ENCODE measurements at places on chromosomes 13 and 19. TPM values are rescaled to one million over a fixed set of nuclear protein-coding genes. Genes with fewer than 3 reads are reported as not detected.

KIR3DL1 gene
- 0.28 TPM for total RNA-seq

PCDH17 gene
- total RNA-seq = not detected

FUT1 gene
- total RNA-seq = 0.09 TPM

CYP4F8 gene
- not detected for total RNA-seq

ZGLP1 gene
- 5.6 TPM for total RNA-seq

CEACAM19 gene
- total RNA-seq = 0.18 TPM

DNA sequence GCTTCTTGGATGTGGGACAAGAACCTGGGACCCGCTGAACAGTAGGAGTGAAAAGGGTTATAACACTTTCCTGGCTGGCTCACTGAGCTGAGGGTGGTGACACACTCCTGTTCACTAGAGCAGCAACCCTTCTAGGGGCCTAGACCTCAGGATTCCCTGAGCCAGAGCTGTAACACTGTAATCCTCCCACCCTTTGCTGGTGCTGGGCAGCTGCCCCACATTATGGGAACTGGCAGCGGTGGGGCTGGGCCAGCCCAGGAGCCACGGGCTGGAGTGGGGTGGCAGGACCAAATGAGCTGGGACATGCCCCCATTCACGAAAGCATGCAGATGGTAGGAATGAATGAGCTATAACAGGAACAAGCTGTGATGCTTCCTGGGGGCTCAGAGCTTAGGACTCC lies 110.6 kb downstream of the B3GLCT start:
- H3K4me3 ChIP-seq = no peak overlapping the region
- no peak for DNase-seq
- no peaks in the 10 kb centered on the region for H3K27me3 ChIP-seq
- H3K27ac ChIP-seq = no peak overlapping the region

DNA sequence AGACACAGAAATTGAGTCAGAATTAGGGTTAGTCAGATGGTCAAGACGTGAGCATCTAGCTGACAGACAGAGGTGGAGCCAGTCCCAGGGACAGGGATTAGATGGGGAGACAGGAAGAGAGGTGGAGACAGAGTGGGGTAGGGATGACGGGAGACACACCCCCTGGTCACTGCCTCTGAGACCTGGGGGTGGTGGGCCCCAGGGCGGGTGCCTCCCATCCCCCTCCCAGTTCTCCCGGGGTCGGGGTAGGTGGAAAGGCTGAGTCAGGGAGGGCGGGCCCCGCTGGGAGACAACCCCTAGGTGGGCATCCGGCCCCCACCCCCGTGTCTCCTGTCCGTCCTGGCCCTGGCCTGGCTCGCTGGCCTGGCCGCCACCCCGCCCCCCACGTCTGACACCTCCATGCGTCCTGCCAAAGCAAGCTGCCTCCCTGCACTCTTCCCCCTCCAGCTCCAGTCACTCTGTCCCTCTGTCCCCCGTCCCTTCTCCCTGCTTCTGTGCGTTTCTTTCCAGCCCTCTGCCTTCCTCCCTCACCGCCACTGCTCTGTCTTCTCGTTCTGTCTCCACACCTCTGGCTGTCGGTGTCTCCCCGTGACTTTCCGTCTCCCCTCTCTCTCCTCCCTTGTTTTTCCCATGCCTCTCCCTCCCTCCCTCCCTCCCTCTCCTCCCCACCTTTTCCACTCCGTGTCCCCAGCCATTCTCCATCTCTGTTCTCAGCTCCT lies 15.1 kb downstream of the CCDC97 start:
- no peaks in the 10 kb centered on the region for H3K27me3 ChIP-seq
- peak overlapping the region; percentile 79 for H3K27ac ChIP-seq
- H3K36me3 ChIP-seq = peaks cover 22% of the 10 kb centered on the region
- DNase-seq = no peak

- H3K27ac ChIP-seq = no peak overlapping the region
- no peaks in the 10 kb centered on the region for H3K27me3 ChIP-seq
- H3K4me1 ChIP-seq = no peaks in the 10 kb centered on the region
- no peak for DNase-seq
- no peak overlapping the region for H3K4me3 ChIP-seq
These were observed 11.9 kb upstream of the FRY start for GRCh38 chr13:32019612-32020233.

DNA sequence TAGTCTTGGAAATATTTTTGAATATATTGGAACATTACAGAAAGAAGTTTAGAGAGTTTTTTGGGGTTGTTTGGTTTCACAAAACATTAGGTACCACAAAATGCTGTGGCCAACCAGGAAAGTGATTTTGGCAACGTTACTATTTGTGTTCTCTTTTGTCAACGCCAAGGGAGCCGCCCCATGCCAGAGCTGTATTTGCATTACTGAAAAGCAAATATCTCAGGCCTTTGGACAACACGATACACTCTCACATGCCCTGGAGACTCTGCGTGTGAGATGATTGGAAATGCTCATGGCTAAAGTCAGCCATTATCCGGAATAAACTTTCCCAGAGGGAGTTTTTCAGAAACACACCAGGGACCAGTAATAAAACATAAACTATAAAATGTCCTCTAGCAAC lies 324.6 kb downstream of the SHISA2 start:
- no peak overlapping the region for H3K4me3 ChIP-seq
- no peaks in the 10 kb centered on the region for H3K4me1 ChIP-seq
- no peak overlapping the region for H3K27ac ChIP-seq

DNA sequence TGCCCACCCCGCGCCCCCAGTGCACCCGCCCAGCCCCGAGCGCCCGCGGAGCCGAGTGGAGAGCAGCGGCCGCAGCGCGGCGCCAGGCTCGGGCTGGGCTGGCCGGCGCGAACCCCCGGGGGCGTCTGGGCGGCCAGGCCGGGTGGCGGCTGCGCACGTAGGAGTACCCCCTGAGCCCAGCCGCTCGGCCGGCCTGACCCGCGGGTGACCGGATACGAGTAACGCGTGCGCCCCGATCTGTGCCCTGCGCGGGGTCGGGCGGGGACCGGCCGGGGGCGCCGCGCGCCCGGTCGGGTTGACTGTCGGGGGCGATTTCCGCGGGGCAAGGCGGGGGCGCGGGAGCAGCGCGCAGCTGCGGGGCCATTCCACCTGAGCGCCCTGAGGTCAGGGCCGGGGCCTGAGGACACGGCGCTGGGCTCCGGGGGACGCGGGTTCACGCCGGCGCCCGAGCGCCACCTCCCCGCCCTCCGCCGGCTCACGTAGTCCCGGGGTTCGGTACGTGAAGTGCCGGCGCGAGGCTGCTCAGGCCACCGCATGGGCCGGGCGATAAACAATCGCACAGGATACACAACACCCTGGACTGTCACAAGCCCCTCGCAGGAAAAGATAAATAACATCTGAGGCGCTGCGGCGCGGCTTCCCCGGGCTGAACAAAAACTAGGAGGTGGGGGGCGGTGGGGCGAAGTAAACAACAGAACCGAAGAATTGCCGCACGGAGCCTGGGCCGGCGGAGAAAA lies 37.6 kb upstream of the FLT1 start:
- H3K4me3 ChIP-seq = no peak overlapping the region
- peak; percentile 7 for DNase-seq
- peaks cover 12% of the 10 kb centered on the region for H3K27me3 ChIP-seq
- H3K4me1 ChIP-seq = peaks cover 13% of the 10 kb centered on the region
- H3K36me3 ChIP-seq = no peaks in the 10 kb centered on the region

- peaks cover 5% of the 10 kb centered on the region for H3K27me3 ChIP-seq
- no peak for DNase-seq
- no peak overlapping the region for H3K4me3 ChIP-seq
- H3K36me3 ChIP-seq = no peaks in the 10 kb centered on the region
- H3K4me1 ChIP-seq = no peaks in the 10 kb centered on the region
These were observed 72.9 kb upstream of the UQCRFS1 start for GRCh38 chr19:29285878-29286277.

- no peak overlapping the region for H3K27ac ChIP-seq
- no peaks in the 10 kb centered on the region for H3K27me3 ChIP-seq
- no peaks in the 10 kb centered on the region for H3K36me3 ChIP-seq
- no peak for DNase-seq
- H3K4me3 ChIP-seq = no peak overlapping the region
These were observed 2.3 kb upstream of the U2AF2 start for GRCh38 chr19:55652311-55653128.

DNA sequence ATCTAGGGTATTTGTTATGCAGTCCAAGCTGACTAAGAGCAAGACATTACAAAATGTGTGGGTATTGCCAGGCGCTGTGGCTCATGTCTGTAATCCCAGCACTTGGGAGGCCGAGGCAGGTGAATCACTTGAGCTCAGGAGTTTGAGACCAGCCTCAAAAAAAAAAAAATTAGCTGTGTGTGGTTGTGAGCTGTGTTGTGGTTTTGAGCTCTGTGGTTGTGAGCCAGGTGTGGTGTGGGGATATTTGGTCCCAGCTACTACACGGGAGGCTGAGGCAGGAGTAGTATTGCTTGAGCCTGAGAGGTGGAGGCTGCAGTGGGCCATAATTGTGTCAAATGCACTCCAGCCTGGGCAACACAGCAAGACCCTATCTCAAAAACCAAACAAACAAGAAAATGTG lies 5.6 kb upstream of the KEAP1 start:
- peaks cover 8% of the 10 kb centered on the region for H3K27me3 ChIP-seq
- H3K36me3 ChIP-seq = no peaks in the 10 kb centered on the region

DNA sequence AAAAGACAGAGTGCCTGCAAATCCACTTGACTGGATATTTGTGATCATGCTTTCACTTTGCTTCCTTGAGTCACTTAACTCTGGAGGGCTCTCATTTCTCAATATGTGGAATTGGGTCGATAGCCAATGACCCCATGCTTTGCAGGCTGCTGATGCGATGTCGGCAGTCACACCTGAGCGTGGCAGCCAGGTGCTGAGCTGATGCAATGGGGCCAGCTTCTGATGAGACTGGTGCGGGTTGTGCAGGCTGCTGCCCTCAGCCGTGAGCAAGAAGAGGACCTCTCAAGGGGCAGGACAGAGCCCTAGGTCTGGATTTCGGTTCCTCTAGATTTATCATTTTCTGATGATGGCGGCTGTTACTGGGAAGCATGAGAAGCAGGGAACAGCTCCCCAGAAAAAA lies 334.1 kb downstream of the TEX29 start:
- no peaks in the 10 kb centered on the region for H3K4me1 ChIP-seq
- H3K4me3 ChIP-seq = no peak overlapping the region
- H3K36me3 ChIP-seq = no peaks in the 10 kb centered on the region
- no peak overlapping the region for H3K27ac ChIP-seq

GRCh38 chr19:35846038-35846668 lies 6.2 kb downstream of the NPHS1 start:
- H3K27ac ChIP-seq = no peak overlapping the region
- H3K4me1 ChIP-seq = no peaks in the 10 kb centered on the region
- DNase-seq = no peak
- H3K36me3 ChIP-seq = no peaks in the 10 kb centered on the region
- no peak overlapping the region for H3K4me3 ChIP-seq
- peaks cover 32% of the 10 kb centered on the region for H3K27me3 ChIP-seq

GRCh38 chr13:100584896-100585295 lies 3.7 kb downstream of the GGACT start:
- no peaks in the 10 kb centered on the region for H3K36me3 ChIP-seq
- no peaks in the 10 kb centered on the region for H3K27me3 ChIP-seq
- DNase-seq = peak; percentile 60
- no peak overlapping the region for H3K27ac ChIP-seq

GRCh38 chr13:73058736-73059459 lies at the start of gene KLF5:
Gene KLF5, plus strand, starts transcription at chr13:73059005. Its CDS starts 323 bp downstream, at chr13:73059328.
- no peak within 1 kb of the TSS for H3K27ac ChIP-seq
- peak within 1 kb of the TSS; percentile 55 for H3K4me3 ChIP-seq
- peaks cover 8% of the 10 kb centered on the region for H3K4me1 ChIP-seq
- no peaks in the 10 kb centered on the region for H3K36me3 ChIP-seq
- peaks cover 14% of the 10 kb centered on the region for H3K27me3 ChIP-seq

DNA sequence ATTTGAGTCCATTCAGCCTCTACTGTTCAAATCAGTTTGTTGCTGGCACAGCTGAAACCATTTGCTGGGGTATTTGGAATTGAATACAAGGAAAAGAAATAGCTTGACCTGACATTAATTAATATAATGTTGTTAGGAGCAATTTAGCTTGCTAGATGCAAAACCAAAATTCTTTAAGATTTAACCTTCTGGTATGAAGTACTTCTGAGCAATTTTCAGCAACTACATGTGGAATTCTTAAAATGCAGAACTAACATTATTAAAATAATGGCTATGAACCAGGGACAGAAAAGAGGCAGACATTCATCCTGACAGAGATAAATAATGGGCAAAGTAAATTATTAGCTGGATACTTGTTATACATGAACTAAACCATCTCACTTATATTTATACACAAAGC lies 160.0 kb upstream of the MIR17HG start:
- no peak overlapping the region for H3K27ac ChIP-seq
- H3K27me3 ChIP-seq = no peaks in the 10 kb centered on the region
- H3K36me3 ChIP-seq = no peaks in the 10 kb centered on the region
- no peak for DNase-seq

GRCh38 chr13:99995589-99996380 lies 14.2 kb downstream of the ZIC2 start:
- no peaks in the 10 kb centered on the region for H3K36me3 ChIP-seq
- H3K27ac ChIP-seq = no peak overlapping the region
- peaks cover under 1% of the 10 kb centered on the region for H3K4me1 ChIP-seq

GRCh38 chr13:43961909-43962308 lies 82.2 kb downstream of the LACC1 start:
- H3K27ac ChIP-seq = no peak overlapping the region
- no peak for DNase-seq
- H3K36me3 ChIP-seq = no peaks in the 10 kb centered on the region

- no peaks in the 10 kb centered on the region for H3K36me3 ChIP-seq
- no peak within 1 kb of the TSS for H3K27ac ChIP-seq
- peak; percentile 19 for DNase-seq
- H3K4me3 ChIP-seq = no peak within 1 kb of the TSS
- no peaks in the 10 kb centered on the region for H3K27me3 ChIP-seq
These were observed at the start of gene IFNL1 for GRCh38 chr19:39296055-39296645. Gene IFNL1, plus strand, starts transcription at chr19:39296407. Its CDS starts 15 bp downstream, at chr19:39296422.

DNA sequence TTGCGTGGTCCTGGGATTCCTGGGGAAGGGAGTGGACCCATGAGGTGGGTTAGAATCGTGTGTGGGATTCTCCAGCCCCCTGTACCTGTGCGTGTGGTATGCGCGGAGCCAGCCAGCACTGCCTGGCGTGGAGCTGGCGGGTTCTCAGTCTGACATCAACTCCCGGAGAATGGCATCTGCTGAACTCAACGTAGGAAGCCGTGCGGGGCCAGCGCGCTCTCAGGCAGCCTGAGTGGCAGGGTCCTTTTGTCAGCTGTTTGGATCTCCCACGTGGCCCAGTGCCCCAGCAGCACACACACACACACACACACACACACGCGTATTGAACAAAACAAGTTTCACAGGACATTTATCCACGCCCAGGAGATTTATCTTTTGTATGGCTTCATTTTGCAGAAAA lies 28.1 kb downstream of the ATP4B start:
- H3K36me3 ChIP-seq = no peaks in the 10 kb centered on the region
- no peak for DNase-seq
- no peak overlapping the region for H3K27ac ChIP-seq
- H3K4me3 ChIP-seq = no peak overlapping the region
- no peaks in the 10 kb centered on the region for H3K27me3 ChIP-seq
- peaks cover 14% of the 10 kb centered on the region for H3K4me1 ChIP-seq

DNA sequence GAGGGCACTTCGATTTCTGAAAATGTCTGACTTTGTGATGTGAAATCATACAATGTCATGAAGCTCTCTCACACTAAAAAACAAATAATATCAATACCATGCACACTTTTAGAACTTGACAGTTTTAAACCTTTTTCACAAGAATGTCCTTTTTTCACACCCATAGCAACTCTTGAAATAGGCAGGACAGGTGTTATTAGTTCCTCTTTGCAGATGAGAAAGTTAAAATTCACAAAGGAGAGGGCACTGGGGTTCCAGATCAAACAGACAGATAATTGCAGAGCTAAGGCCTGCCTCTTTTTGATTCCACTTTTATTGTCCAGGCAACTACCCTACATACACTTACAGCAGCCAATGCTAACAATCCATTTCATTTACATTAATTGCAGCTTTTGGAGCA lies 142.8 kb downstream of the KLF12 start:
- H3K4me3 ChIP-seq = no peak overlapping the region
- no peak overlapping the region for H3K27ac ChIP-seq
- no peaks in the 10 kb centered on the region for H3K36me3 ChIP-seq
- DNase-seq = no peak
